Calu3 (cell line): ENCODE measurements at places on chromosomes 5 and 9.

- no peak for DNase-seq
These were observed 526.1 kb upstream of the WWC1 start for GRCh38 chr5:167765352-167765751.

GRCh38 chr9:99663856-99664255, 157.8 kb upstream of the NR4A3 start:
- no peak for DNase-seq

DNA sequence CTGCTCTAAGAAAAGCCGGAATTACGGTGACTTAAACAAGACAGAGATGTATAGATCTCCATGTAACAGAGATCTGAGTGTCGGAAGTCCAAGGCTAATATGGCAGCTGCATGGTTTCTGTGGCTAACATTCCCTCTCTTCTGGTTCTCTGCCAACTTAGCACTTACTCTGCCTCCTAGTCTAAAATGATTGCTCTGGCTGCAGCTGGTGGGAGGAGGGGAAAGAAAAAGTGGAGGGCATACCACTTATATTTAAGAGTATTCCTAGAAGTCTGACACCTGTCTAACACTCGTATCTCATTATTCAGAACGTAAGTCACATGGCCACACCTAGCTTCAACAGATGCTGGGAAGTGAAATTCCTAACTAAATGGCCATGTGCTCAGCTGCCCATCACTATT, 551.5 kb upstream of the TLE4 start:
- DNase-seq, result no peak

- no peak for DNase-seq
These were observed 1.2 kb upstream of the RNF38 start for GRCh38 chr9:36401164-36401740.

DNA sequence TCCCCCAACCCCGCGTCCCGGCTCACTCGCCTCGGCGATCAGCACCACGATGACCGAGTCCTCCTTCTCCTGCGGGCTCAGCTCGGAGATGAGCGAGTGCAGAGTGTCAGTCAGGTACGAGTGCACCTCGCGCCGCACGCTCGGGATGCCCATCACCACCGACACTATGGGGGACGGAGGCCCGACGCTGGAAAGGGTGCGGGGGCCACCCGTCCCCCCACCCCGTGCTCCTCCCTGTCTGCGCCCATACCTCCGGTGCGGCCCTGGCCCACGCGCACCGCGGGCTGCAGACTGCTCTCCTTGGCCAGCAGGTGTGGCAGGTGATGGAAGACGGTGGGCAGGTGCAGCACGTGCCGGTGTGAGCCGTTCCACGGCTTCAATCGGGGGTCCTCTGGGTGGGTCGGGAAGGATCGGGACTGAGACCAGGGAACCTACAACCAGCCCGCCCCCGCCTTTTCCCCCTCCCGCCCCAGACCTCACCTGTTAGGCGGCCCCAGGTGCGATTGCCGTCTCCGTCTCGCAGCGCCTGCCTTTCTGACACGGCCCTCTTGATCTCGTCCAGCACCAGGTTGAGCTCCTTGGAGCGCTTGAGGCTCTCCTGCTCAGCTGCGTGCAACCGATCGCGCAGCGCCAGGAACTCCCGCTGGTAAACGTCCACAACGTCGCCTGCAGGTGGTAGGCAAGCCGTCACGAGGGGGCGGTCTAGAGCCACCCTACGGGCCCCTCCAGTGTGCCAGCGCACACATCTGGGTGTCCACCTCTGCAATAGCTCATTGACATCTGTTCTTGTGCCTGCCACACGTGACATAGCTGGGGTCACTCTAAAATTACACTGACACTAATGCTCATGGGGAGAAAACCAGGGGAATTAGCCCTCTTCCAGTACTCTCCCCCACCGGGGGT, 5.1 kb downstream of the MGAT4B start:
- no peak for DNase-seq
